NCI-H1930 (cell line): ENCODE measurements at places on chromosomes 3 and 15.
A peak's percentile ranks its signal among the peaks of the same experiment; 100 is the strongest.

DNA sequence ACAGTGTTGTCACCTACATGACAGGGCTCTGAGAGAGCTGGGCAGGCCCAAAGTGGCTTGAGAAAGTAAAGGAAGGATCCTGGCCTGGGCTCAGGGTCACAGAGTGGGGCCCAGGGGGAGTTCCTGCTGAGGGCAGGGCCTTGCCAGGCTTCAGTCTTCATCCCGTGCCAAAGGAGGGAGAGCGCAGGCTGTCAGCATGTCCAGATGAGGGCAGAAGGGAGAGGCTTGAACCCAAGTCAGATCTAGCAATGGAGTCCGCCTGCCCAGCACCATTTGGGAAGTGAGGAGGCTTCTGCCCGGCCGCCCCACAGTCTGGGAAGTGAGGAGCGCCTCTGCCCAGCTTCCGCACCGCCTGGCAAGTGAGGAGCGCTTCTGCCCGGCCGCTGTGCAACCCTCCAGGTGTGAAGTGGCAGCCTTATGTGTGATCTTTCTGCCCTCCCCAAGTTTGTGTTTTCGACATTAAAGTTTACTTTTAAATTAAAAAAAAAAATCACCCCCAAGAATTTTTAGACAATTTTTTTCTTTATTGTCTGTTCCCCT lies 303.6 kb upstream of the PROK2 start:
- DNase-seq: no peak

DNA sequence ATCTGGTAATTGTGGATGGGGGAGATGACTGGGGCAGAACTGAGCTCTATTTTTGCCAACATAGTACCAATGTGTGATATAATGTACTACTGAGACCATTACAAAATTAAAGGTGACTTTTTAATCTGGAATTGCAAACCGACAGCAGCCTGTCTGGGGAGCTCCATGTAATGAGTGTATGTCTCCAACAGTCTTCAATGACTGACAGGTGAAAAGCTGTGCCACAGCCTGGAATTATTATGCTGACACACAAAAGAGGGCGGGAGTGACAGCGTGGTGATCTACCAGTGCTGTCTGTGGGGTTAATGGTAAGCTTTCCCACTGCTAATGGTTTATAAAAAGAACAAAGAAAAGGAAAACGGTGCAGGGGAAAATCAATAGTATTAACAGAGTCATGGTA lies 143.4 kb downstream of the CLSTN2 start:
- no peak for DNase-seq

DNA sequence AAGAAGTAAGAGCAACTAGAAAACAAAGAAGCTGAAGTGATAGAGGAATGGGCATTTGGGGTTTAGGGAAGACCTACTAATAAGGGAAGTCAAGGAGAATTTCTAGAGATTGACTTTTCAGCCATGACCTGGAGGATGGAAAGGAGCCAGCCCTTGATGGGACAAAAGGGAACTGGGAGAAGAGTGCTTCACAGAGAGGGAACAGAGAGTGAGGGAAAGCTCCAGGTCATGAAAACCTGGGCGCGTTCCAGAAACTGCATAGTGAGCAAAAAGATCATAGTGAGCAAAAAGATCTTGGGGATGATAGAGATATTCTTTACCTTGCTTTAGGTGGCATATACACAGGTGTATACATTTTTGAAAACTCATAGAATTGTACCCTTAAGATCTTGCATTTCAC lies 143.1 kb upstream of the NUDT16 start:
- DNase-seq: no peak

GRCh38 chr15:56971571-56971970 lies 53.1 kb downstream of the TCF12 start:
- DNase-seq: no peak

DNA sequence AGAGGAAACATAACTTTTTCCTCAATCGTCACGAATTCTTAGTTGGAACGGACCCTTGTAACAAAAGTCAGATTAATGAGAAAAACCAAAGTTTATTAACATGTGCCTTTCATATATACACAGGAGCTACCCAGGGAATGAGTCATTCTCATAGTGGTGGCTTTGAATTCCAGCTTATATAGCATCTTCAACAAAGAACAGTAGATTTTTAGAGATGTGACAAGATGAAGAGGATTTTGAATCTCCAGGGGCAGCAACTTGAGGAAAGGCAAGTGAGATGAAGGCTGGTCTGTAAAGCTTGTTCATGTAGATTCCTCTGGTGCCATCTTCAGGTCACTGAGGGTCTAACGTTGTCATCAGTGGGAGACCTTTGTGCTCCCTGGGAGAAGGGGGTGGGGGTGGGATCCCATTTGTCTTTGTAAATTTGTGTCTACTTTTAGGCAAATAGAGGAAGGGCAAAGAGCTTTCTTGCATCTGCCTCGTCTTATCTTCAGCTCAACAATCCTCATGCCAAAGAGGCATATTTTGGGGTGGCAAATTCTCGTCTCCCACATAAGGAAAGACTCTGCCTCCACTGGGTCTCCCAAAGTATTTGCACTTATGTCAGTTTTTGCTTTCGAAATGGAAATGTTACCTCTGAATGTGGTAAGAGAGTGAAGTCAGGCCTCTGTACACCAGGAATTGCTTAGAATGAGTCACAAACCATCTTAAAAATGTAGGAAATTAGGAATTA lies 29.5 kb downstream of the CLEC3B start:
- DNase-seq: no peak

DNA sequence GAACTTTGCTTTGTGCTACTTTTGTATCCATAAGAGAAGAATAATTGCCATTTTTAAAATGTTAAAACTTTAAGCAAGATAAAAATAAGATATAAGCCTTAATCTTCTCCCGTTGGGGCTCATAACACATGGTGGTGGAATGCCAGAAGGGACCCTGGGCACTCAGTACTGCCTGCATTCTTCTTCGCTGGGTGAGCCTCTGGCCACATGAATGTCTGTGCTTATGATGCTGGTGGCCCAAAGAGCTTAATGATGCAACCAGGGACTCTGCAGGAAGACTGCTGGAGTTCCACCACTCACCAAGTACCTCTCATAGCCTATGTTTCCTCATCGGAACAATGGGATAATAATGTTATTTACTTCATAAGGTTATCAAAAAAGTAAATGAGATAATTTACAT lies 103.6 kb downstream of the ERC2 start:
- no peak for DNase-seq

GRCh38 chr3:100423611-100424010 lies 22.3 kb downstream of the LNP1 start:
- DNase-seq: no peak

GRCh38 chr15:44298878-44299277 lies 10.4 kb downstream of the GOLM2 start:
- DNase-seq: peak; percentile 12

DNA sequence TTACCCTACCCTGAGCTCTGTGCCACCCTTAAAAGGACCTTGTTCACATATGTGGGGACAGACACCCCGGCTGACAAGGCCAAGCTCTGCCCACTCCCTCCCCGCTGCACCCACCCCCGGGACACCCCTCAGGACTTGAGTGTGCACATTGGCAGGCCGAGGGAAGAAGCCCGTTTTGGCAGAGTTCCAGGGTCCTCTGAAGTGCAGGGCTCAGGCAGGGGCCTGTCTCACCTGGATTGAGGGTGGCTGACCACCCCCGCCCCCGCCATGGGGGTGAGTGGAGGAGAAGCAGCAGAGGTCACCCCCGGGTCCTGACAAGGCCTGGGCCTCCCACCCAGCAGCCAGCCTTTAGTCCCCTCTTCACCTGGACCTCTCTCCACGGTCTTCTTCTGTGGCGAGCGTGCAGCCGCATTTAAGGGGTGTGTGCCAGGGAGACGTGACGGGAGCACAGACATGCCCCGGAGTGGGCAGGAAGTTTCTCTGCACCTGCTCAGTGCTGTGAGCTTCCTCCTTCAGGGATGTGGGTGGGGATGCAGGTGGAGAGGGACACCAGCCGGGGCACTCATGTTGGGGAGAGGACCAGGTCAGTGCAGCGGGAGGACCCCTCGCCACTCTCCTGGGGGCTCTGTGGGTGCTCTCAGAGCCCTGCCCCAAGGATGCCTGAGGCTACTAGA lies 50.7 kb downstream of the LINGO1 start:
- no peak for DNase-seq

DNA sequence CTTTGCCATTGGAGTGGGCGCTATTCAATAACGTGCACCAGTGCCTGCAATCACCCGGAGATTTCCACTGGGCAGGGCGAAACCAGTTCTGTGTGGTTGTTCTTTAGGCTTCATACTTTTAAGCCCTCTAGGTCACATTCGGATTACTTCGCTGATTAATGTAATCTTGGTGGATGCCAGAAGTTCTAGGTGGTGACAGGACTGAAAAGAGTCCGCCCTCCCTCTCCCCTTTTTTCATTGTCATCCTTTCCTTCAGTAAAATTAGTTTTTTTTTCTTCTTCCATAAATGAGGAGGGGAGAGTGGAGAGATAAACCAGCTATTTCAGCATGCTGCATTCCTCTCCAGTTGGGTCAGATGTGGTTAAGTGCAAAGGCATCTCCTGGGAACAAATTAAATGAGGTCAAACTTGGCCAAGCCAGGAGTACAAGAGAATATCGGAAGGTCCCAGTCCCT lies 2.3 kb upstream of the SLC2A2 start:
- no peak for DNase-seq

GRCh38 chr15:48653216-48653615 lies 7.7 kb upstream of the FBN1 start:
- DNase-seq: no peak

GRCh38 chr3:29091599-29092189 lies 189.2 kb upstream of the RBMS3 start:
- no peak for DNase-seq

DNA sequence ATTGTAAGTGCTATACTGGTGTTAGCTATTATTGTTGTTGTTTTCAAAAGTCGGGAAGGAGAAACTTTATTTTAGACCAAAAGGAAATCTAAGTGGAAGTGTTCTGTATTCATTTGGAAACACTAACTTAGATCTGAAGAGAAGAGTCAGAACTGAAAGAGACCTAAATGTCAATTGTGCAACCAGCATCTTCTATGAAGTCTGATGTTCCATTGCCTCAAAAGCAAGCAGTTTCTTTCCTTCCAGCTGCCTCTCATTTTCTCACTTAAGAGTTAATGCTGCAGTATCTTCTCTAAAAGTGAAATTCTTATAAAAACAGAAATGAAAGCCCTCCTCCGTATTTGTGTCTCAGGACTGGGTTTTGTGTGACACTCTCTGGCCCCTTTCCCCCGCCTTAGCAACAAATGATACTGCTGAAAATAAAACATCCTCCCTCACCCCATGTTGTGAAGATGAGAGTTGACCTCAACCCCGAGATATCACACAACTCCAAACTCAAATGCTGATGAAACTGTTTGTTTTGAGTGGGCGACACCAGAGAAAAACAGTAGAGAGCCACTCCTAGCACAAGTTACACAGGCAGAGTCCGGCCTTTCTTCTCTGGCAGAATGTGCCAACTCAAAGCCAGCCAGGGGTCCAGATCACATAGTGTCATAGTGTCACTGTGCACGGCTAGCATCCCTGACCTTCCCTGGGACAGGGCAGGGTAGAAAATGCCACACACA lies 48.9 kb downstream of the GLDN start:
- DNase-seq: no peak

- DNase-seq: no peak
Measured at GRCh38 chr15:74869726-74870407, 3.3 kb downstream of the SCAMP2 start.

- no peak for DNase-seq
Measured at GRCh38 chr15:70152070-70152480, 54.4 kb upstream of the TLE3 start.

GRCh38 chr3:18559331-18559842 lies 134.2 kb upstream of the SATB1 start:
- DNase-seq: no peak

DNA sequence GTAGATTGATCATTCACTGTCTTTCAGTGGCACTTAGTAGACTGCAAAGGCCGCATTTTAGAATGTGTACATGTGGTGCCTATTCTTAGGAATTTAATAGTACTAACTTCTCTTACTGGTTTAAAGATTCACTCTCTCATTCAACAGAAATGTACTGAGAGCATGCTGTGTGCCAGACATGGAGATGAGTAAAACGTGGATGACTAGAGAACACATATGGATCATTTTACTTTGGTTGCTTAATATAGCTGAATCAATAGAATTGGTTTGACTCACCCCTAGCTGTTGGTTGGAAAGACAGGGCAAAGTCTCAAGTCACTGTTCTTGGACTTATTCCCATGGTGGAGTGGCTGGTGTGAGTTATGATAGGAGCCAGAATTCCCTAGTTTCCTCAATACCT lies 109.1 kb upstream of the TNFAIP8L3 start:
- DNase-seq: no peak

DNA sequence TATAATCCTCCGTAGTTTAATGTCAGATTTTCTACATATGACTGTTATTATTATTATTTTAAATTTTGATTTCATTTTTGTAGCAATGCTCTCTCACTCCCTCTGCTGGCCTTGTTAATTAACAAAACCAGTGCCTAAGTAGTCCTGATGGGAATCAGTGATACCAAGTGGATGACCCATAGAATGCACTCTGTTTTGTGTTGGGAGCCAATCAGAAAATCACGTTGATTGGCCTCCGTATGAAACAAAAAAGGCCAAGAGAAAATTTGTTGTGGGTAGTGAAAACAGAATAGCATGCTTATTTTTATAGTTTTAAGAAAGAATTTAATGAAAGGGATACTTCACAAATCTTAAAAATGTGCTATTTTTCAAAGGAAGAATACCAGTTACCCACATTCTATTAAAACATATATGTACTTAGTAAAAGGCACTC lies 34.4 kb upstream of the MEIS2 start:
- DNase-seq: no peak

DNA sequence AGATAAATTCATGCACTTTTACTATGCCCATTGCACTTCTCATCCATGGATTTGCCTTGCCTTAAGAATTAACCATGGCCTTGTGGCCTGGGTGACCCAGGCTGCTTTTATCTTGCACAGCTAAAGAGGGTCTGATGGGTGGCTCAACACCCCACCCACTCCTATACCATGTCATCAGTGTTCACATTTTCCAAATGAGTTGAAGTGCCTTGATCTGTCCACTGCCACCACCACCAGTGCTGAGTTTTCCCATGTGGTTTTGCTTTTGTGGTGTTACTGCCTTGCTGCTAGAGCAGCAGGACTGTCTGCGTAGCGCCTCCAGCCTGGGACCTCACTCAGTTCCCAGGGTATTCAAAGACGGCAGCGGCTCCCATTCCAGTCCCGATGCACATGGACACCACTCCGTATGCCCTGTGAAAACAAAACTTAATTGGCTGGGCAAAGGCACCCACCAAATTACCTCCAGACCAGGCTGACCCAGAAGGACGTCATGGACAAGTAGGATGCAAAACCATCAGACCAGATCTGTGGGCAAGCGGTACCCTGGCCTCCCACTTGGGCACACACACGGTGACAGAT lies 14.1 kb downstream of the ACAA1 start:
- DNase-seq: no peak

GRCh38 chr3:143242101-143242500 lies 122.5 kb downstream of the CHST2 start:
- DNase-seq: no peak

DNA sequence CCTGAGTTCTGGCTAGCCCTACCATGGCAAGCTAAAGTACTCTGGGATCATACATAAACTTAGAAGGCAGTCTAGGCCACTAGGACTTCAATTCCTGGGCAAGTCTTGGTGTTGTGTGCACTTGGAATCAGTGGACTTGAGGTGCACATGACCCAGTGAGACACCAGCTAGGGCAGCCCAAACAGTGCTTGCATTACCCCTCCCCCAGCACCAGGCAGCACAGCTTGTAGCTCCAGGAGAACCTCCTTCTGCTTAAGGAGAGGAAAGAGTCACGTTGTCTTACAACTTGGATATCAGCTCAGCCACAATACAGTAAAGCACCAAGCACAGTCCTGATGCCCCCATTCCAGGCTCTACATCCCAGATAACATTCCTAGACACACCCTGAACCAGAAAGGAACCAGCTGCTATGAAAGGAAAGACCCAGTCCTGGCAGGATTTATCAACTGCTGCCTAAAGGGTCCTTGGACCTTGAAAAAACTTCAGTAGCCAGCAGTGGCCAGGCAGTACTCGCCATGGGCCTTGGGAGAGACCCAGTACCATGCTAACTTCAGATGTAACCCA lies 57.2 kb downstream of the MYO9A start:
- DNase-seq: no peak
